Astrocyte (in vitro differentiated cells and primary cell): ENCODE measurements at places on chromosomes 2 and 18. TPM values are rescaled to one million over a fixed set of nuclear protein-coding genes. Genes with fewer than 3 reads are reported as not detected.

- no peaks in the 10 kb centered on the region for H3K4me1 ChIP-seq
- no peaks in the 10 kb centered on the region for H3K36me3 ChIP-seq
- no peak for DNase-seq
- no peak overlapping the region for H3K4me3 ChIP-seq
- H3K27me3 ChIP-seq = peaks cover 2% of the 10 kb centered on the region
Observed at GRCh38 chr2:95382192-95382591, 20.3 kb upstream of the FAHD2A start.

DNA sequence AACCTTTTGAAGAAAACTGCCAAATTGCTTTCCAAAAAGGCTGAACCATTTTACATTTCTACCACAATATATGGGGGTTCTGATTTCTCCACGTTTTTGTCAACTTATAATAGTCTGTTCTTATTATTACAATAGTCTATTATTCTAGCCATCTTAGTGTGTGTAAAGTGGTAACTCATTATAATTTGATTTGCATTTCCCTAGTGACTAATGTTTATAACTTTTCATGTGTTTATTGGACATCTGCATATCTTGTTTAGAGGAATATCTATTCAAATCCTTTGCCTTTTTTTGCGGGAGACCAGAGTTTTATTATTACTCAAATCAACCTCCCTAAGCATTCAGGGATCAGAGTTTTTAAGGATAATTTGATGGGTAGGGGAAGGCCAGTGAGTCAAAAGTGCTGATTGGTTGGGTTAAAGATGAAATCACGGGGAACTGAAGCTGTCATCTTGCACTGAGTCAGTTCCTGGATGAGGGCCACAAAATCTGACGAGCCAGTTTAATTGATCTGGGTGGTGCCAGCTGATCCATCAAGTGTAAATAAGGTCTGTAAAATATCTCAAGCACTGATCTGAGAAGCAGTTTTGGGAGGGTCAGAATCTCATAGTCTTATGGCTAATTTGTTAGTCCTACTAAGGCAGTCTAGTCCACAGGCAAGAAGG lies 303.4 kb upstream of the NCKAP5 start:
- H3K4me1 ChIP-seq = no peaks in the 10 kb centered on the region
- peaks cover under 1% of the 10 kb centered on the region for H3K27me3 ChIP-seq
- H3K36me3 ChIP-seq = no peaks in the 10 kb centered on the region
- DNase-seq = no peak
- H3K27ac ChIP-seq = no peak overlapping the region
- no peak overlapping the region for H3K4me3 ChIP-seq

DNA sequence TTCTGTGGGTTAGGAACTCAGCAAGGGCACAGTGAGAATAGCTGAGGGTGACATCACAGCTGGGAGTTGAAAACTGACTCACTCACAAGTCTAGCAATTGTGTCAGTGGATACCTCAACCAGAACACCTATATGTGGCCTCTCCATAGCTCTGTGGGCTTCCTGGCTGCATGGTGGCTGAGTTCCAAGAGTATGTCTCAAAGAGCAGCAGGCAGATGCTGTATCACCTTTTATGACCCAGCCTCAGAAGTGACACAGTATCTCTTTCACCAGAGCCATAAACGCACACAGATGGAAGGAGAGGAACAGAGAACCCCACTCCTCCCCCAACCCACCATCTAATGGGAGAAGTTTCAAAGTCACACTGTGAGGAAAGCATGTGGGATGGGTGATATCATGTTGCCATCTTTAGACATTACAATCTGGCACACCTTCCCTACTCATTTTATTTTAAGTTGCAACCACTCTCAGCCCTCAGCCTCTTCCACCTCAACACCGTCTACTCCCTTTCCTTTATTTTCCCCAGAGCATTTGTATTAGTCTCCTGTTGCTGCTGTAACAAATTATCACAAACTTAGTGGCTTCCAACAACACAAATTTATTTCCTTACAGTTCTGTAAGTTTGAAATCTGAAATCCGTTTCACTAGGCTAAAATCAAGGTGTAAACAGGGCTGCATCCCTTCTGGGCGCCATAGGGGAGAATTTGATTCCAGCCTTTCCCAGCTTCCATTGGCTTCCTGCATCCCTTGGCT lies 134.6 kb upstream of the SPATS2L start:
- no peaks in the 10 kb centered on the region for H3K36me3 ChIP-seq
- H3K27ac ChIP-seq = no peak overlapping the region
- no peaks in the 10 kb centered on the region for H3K27me3 ChIP-seq
- no peak overlapping the region for H3K4me3 ChIP-seq

GRCh38 chr2:236570081-236570868 lies 650 bp downstream of the ACKR3 start:
- H3K4me3 ChIP-seq = peak overlapping the region; percentile 55
- no peak for DNase-seq
- no peaks in the 10 kb centered on the region for H3K36me3 ChIP-seq
- H3K27me3 ChIP-seq = peaks cover 44% of the 10 kb centered on the region

- no peak overlapping the region for H3K4me3 ChIP-seq
- no peak overlapping the region for H3K27ac ChIP-seq
- no peaks in the 10 kb centered on the region for H3K27me3 ChIP-seq
- DNase-seq = no peak
- H3K4me1 ChIP-seq = no peaks in the 10 kb centered on the region
Observed at GRCh38 chr18:60176259-60176658, 196.3 kb downstream of the MC4R start.

GRCh38 chr2:85838181-85838580 lies 50.6 kb downstream of the ST3GAL5 start:
- DNase-seq = no peak
- H3K27ac ChIP-seq = no peak overlapping the region
- H3K36me3 ChIP-seq = no peaks in the 10 kb centered on the region
- H3K27me3 ChIP-seq = no peaks in the 10 kb centered on the region
- H3K4me1 ChIP-seq = no peaks in the 10 kb centered on the region
- no peak overlapping the region for H3K4me3 ChIP-seq

GRCh38 chr2:69535817-69536241 lies 98.6 kb upstream of the NFU1 start:
- no peaks in the 10 kb centered on the region for H3K4me1 ChIP-seq
- no peak overlapping the region for H3K4me3 ChIP-seq
- no peak for DNase-seq
- H3K27me3 ChIP-seq = no peaks in the 10 kb centered on the region
- peaks cover 38% of the 10 kb centered on the region for H3K36me3 ChIP-seq

The SCYGR4 gene
- not detected in 2 replicates for total RNA-seq

DNA sequence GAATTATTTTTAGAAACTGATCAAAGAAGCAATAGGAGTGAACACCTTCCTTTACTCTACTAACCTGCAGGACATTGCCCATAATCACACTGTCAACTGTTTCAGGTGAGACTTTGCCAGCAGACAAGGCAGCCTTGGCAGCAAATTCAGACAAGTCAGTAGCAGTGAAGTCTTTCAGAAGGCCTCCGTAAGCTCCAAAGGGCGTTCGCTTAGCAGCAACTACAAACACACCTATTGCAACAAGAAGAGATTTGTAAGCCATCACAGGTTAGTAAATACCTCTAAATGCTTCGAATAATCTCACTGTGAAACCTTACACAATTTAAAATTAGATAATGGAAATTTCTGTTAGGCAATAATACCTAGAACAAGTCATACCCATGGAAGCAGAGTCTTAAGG lies 10.7 kb downstream of the ACAA2 start:
- H3K27ac ChIP-seq = no peak overlapping the region
- no peaks in the 10 kb centered on the region for H3K4me1 ChIP-seq
- no peak for DNase-seq
- no peak overlapping the region for H3K4me3 ChIP-seq
- H3K27me3 ChIP-seq = no peaks in the 10 kb centered on the region
- peaks cover 7% of the 10 kb centered on the region for H3K36me3 ChIP-seq

DNA sequence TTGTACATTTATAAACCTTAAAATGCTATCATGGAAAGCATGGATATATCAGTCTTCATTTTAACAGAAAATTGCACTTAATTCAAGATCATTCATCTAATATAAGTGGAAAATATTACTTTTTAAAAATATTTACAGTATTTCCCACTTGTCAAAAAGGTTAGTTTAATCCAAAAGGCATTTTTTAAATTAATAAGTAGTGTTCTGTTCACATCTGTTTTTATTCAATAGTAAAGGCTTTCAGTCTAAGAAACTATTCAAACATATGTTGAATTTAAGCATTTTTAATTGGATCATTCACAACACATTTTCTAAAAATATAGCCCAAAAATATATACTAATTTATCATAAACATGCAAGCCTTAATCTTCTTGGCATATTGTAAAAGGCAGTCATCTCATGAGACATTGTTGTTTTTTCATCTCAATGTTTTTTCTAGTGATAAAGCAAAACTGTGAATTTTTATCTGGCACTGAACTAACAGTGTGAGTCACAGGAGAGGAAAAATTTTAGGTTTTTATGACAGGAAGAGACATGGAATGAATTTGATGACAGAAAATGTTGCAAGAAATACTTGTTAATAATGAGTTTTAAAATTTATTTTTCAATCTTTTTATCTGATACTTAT lies 1642.5 kb upstream of the TMEFF2 start:
- no peaks in the 10 kb centered on the region for H3K36me3 ChIP-seq
- H3K4me1 ChIP-seq = peaks cover 22% of the 10 kb centered on the region
- peak; percentile 38 for DNase-seq
- H3K27me3 ChIP-seq = no peaks in the 10 kb centered on the region
- peak overlapping the region; percentile 47 for H3K27ac ChIP-seq

GRCh38 chr18:75253784-75254183 lies 43.2 kb downstream of the TSHZ1 start:
- H3K27ac ChIP-seq = no peak overlapping the region
- H3K27me3 ChIP-seq = no peaks in the 10 kb centered on the region
- DNase-seq = no peak
- H3K4me3 ChIP-seq = no peak overlapping the region
- no peaks in the 10 kb centered on the region for H3K4me1 ChIP-seq
- H3K36me3 ChIP-seq = no peaks in the 10 kb centered on the region
